ENCODE measurements at places on chromosomes 5 and 9.
A peak's percentile ranks its signal among the peaks of the same experiment; 100 is the strongest.

GRCh38 chr9:129247285-129248153 is 69.5 kb upstream of the IER5L start:
- DNase-seq: no peak

GRCh38 chr9:125634040-125634717 is 72.8 kb downstream of the MAPKAP1 start:
- DNase-seq: peak; percentile 69

DNA sequence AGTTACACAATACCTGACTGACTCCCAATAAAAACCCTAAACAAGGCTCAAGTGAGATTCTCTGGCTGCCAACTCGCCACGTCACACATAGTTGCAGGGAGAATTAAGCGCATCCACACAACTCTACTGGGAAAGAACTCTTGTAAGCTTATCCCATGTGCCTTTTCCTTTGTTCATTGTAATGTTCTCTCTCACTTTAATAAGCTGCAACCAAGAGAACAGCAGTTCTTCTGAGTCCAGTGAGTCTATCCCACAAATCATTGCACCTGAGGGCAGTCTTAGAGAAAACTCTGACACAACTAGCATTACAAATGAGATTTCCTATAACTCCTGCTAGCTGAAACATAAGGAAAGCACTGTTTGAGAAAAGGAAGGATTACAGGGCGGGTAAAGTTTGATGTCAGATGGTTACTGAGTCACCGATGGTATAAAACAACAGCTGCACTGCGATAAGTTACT is 27.4 kb downstream of the CENPK start:
- DNase-seq: no peak

- DNase-seq: no peak
Measured at GRCh38 chr5:157506981-157507780, 47.2 kb downstream of the NIPAL4 start.

GRCh38 chr5:3411363-3411762 is 184.3 kb upstream of the IRX1 start:
- no peak for DNase-seq

DNA sequence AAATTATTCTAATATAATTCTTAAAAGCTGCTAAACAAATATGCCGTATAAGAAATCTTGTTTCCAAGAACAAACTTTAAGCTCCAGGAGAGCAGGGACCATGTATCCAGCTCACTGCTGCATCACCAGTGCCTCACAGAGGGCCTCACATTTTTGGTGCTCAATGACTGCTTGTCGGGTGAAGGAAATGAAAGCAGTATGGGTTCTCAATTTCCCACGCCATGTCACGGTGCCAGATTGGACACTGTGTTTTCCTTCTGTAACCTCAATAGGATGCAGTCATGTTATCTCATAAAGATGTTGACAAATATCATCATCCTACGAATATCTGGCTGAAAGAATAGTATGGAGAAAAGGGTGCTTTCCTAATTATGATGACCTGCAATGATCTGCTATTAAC is 64.7 kb downstream of the POU5F2 start:
- no peak for DNase-seq

- peak; percentile 70 for DNase-seq
Measured at GRCh38 chr9:91187965-91188344, 173.8 kb downstream of the AUH start.

DNA sequence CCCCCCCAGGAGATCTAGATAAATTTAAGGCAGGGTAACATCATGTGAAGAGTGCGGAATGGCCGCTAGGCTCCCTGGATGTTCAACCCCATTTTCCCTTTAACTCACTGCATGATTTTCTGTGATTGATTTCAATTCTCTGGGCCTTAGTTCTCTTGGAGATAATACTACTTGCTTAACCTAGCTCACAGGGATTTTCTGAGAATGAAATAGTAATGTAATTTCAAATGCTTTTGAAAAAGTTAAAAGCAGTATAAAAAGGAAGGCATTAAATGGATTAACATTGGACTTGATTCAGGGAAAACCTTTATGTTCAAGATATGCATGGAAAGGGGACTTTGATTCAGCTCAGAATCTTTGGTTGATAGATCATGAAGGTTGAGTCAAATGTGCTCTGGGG is 90.9 kb downstream of the KIF4B start:
- DNase-seq: no peak

- no peak for DNase-seq
Measured at GRCh38 chr5:78514427-78515330, 133.9 kb downstream of the LHFPL2 start.

Data from ELR (cell line).